ENCODE measurements at places on chromosomes 3 and 15.

GRCh38 chr15:26132811-26133210 is 269.7 kb upstream of the ATP10A start:
- DNase-seq: no peak

- DNase-seq: no peak
Measured at GRCh38 chr15:80003171-80003570, 32.2 kb upstream of the BCL2A1 start.

DNA sequence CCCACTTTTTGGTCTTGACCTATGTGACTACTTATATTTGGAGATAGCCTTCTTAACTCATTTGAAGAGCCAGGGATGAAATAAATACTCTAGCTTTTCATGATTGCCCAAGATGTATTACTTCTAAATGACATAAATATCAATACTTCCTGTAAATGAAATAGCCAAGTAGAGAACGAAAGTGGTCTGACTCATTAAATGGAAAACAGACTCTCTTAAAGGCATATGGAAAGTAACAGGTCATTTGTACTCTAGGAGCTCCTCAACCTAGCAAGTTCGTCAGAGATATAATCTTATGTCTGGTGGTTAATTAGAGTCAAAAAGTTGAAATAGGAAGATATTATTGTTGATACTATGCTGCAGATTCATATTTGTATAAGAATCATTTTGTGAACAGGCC is 1105.4 kb downstream of the TUSC7 start:
- no peak for DNase-seq

GRCh38 chr3:178270838-178271237 is 265.4 kb upstream of the KCNMB2 start:
- DNase-seq: no peak

- no peak for DNase-seq
Measured at GRCh38 chr15:93417156-93417555, 328.1 kb upstream of the RGMA start.
